Stimulated activated CD4-positive, alpha-beta T cell treated with anti-CD3 and anti-CD28 coated beads, Interleukin-1b, Interleukin-23, amount 100 ng/mL, for 48 hours (primary cell): ENCODE measurements at places on chromosomes 5 and 9.

GRCh38 chr5:140240987-140241706 lies 61.8 kb downstream of the PFDN1 start:
- no peak for DNase-seq

- DNase-seq: no peak
Measured at GRCh38 chr5:67350618-67351201, 154.1 kb upstream of the CD180 start.

- DNase-seq: no peak
Measured at GRCh38 chr5:109053995-109054417, 306.3 kb downstream of the FER start.

GRCh38 chr5:180341595-180341994 lies 11.5 kb downstream of the GFPT2 start:
- no peak for DNase-seq

DNA sequence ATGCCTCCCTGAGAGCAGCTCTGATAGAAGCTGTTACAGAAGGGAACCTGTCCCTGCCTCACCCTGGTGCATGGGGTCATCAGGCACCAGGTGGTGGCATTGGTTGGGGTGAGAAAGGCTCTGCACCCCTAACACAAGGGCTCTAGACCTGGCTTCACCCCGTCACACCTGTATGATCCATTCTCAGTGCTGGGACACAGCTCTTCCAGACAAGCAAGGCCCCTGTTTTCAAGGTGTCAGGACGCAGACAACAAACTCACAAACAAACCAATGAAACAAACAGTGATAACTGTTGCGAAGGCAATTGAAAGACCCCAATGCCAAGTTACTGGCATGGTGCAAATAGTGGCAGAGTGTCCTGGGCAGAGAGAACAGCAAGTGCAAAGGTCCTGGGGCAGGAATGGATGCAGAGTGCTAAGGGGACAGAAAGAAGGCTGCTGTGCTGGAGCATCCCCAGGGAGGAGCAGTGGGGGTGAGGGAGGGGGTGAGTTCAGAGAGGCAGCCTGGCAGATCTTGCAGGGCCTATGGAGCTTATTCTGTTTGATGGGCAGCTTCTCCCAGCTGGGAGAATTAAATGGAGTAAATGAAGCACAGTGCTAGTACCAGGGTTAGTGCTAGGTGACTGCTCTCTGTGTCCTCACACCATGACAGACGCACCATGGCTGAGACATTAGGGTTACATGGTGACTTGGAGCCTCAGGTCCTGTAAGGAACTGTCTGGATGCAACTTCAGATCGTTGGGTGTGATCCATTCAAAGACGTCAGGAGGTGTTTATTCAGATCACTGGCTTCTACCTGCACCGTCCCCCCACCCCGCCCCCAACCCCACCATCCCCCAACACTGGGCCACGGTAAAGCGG lies 67.9 kb upstream of the UNC5A start:
- DNase-seq: no peak

GRCh38 chr5:17103461-17103860 lies 114.0 kb upstream of the BASP1 start:
- no peak for DNase-seq

DNA sequence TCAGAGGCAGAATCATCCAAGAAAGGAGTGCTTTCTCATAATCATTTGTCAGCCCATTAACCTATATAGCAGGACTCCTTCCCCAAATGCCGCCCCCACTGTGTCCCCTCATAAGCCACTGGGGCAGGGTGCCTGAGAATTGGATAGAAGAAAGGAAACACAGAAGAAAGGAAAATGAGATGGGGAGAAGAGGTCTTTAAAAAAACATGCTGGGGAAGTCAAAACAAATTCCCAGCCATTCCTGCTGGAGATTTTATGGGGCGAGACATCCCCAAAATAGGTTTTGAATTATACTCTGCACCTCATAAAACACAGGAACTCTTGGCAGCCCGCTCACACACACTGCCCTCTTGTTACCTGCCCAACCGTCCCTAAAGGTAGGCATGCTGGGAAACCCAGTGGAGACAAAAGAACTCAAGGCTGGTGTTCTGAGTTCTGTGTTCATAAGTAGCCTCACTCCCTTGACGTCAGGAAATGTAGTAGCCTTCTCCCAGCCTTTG lies 19.7 kb downstream of the ASTN2 start:
- no peak for DNase-seq

DNA sequence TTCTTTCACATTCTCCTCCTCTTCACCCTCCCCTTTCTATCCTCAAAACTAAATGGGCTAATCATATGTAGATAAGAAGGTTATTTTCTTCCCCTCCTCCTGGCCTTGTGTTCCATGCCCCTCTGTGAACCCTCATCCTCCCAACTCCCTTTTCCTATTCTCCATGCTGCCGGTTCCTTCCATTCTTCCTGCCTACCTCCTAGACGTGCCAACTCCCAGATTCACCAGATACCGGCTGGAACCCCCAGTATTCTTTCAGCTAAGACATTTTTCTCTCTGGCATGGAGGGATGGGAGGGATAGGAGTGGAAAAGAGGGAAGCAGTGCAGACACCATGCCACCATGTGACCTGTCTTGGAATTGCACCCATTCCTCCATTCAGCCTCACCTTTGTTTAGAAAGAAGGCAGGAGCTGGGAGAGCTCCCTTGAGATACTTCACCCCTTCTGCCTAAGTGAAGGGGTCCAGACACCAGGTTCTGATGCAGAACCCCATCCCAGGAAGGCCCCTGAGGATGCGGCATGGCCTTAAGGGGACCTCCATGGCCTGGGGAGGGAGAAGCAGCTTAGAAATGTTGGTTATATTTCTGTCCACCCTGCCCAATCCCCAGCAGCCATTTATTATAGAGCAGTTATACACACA lies 4.8 kb downstream of the DNAJB5 start:
- DNase-seq: no peak

DNA sequence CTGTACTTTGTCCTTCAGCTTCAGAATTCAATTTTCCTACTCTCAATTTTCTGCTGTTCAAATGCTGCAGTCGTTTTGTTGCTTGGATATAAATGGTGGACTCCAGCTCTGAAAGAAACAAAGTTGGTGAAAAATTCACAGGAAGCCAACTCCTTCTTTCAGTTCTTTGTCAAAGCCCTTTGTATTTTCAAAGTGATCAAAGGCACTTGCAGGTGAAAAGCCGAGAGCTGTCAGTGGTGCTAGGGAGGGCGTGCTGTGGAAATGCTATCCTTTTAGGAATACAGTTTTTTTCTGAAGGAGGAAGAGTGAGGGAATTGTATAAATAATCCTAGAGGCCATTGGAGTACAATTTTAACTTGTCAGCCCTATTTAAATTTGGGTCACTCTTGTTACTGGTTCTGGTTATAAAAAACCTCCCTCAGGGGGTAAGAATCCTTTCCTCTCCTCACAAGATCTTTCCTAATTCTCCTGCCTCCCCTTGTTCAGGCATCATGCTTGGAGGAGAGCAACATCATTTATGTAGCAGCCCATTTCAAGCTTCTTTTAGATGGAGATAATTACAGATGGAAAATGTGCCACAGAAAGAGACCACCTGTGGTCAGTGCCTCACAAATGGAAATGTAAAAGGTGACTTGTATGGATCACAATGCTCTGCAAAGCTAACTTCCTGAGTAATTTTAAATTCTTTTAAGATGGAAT lies 62.5 kb upstream of the GHR start:
- DNase-seq: no peak

GRCh38 chr9:135212961-135213360 lies 125.5 kb downstream of the OLFM1 start:
- DNase-seq: no peak

- DNase-seq: no peak
Measured at GRCh38 chr9:111131211-111131610, 92.9 kb upstream of the LPAR1 start.

DNA sequence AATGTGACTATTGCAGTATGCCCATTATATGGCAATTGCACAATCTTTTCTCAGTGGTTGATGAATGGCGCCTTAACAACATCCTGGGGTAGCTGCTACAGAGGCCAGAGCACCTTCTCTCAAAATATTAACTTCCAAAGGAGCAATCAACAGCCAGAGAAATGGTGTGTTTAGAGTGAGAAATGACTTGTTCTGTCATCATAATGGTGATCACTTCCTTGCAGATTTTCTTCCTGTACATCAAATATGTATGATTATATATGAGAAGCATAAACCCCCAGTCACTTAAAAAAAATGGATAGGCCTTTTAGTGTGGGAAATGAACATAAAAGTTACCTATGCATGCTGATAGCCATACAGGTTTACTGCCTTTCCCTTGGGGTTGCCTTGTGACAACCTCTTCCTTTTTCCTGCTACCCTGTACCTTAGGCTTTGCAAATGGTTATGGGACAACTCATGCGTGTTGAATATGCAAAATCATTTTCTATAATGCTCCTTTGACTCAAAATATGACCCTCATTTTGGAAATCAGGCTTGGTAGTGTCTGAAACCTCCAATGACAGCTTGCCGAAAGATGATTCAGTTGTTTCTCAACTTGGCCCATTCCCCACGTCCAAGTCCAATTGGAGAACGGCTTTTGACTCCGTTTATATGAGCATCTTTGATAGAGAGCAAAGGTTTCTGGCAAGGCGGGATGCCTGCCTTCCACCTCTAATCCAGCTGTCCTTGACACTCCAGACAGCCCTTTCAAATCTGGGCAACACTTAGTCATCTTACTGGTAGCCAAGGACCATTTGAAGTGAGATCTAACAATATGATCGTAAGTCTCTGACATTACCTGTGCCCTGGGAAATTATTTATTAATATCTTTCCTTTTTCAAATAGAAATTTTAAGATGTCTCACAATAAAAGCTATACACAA lies 69.3 kb downstream of the SLC1A1 start:
- no peak for DNase-seq

GRCh38 chr9:105390871-105391270 lies 57.0 kb upstream of the FSD1L start:
- no peak for DNase-seq

DNA sequence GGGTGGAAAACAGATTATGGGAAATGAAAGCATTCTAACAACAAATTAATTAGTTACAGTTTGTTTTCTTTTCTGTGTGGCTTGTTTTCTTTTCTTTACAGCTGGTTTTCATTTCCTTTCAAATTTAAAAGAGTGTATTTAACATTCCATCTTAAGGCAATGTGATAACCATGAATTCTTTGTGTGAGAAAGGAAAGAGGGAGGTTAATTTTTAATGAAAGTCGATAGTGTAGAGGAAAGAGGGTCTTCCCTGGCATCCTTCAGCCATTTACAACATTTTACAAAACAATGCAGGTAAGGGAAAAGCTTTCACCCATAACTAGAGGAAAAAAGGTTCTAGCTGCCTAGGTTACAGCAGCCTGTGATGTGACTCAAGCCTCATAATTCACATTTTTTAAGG lies 43.9 kb upstream of the IL33 start:
- DNase-seq: no peak
